Cortex of kidney (tissue), 1 donor: ENCODE measurements at places on chromosomes 3 and 15.

DNA sequence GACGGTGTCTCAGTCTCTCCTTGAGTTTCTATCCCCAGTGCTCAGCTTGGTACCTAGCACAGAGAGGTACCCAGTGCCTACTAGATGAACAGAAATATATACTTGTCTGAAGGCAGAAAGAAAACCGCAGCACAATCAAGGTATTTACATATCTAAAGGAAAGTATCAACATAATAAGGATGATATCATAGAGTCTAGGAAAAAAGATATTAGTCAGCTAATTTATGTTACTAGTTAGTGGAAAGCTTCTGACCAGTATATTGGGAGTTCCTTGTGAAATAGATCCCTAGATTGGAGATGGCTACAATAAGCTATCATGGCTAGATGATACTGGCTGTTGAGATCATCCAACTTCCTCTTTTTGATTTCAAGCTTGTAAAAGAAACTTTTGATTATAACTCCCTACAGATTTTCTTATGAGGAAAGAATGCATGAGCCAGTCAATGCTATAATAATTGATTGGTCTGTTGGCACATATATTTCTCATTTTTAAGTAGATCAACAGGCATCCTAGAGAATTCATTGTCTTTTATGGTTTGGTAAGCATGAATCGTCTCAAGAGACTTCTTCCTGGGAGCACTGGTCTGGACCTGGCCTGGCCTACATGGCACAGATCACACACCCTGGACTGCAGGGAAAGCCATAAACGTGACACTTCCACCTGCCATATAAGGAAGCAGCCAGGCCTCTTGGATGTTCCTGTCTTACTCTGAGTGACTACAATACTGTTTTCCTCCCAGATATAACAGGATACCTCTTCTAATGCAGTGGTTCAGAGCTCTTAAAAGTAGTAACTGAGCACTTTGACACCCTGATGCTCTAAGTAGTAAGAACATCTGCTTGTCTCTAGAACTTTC lies 60.7 kb downstream of the IMPG2 start:
- no peak for DNase-seq

DNA sequence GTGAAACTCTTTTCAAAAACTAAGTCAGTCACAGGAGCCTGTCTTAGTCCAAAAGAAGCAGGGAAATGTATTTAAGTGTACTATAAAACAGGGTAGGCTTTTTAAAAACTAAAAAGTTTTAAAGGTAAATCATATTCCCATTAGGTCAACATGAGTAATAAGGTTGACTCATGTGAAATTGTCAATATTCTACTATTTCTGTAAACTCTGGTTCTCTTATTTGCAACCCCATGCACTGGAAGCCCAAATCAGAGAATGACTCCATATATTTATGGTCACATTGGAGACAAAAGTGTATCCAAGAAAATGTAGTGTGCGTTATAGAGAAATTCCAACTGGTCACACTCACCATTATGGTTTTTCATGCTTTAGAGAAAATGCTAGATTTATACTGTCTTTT lies 600.3 kb upstream of the TGFBR2 start:
- DNase-seq = no peak

- no peak for DNase-seq
Observed at GRCh38 chr15:76341366-76342057, 4.9 kb downstream of the ISL2 start.

DNA sequence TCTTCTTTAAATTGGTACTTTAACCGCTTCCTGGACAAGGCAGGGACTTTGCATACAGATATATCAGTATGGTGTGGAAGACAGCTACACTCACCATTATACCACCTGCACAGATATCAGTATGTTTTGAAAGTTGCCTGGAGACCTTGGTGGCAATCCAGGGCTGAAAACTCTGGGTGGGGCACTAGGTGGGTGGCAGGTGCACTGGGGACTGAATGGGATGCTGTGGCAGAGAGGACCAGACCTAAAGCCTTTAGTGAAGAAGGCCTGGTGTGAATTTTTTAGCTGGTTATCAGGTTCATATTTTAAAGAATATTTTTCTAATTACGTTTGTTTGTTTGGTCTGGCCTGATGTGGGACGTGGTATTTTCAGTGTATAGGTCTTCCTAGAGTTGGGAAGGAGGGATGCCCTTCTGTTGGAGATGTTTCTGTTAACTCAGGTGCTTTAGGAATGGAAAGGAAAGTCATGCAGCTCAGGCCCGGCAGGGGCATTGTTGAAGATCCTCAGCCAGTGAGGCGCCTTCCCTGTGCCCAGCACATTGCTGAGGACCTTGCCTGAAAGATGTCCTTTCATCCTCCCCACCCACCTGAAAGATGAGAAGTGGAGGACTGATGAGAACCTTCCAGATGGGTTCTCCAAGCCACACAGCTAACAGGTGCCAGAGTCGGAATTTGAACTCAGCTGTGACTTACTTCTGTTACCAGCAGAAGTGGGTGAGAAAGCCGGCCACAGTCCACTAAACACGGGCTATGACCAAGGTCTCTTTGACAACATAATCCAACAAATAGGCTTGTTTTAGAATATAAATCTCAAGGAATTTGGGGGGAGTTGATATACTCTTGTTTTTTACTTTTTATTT lies 77.3 kb downstream of the APBA2 start:
- DNase-seq = no peak

DNA sequence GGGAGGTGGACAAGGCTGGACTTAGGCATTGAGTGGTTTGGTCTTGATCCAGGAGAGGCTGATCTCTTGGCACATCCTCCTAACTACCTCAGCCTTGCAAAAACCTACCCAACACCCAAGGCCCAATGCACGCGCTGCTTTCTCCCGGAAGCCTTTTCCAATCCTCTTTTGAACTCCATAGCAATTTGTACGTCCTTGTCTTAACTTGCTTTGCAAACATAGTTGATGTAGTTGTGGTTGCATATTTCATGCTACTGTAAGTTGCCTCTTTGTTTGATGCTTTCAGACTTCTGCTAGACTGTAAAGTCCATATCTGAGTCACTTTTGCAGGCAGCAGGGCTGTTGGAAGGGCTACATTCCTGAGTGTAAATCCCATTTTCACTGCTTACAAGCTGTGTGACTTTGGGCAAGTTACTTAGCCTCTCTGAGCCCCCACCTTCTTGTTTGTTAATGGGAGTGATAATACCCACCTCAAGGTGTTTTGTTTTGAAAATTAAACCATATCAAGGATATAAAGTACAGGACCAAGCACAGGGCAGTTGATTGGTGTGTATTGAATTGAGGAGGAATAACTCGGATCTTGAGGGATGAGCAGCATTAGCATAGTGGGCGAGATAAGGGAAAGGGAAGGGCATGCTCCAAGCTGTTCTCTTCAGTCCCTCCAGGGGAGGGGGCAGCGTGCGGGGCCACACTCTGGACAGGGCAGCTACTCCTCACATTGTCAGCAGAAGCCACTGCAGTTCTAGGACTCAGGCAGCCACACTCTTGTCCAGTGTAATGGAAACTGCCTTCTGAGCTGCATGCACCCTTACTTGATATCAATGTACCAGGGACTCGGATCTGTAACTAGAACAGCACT lies 28.8 kb downstream of the SIAH2 start:
- DNase-seq = no peak

GRCh38 chr3:129341331-129342141 lies 62.9 kb downstream of the HMCES start:
- DNase-seq = no peak

GRCh38 chr15:81497238-81497637 lies 123.2 kb upstream of the TMC3 start:
- DNase-seq = no peak

GRCh38 chr15:66756295-66756694 lies 54.3 kb downstream of the SMAD6 start:
- DNase-seq = no peak

GRCh38 chr3:107817076-107817475 lies 273.8 kb downstream of the CD47 start:
- DNase-seq = no peak

GRCh38 chr15:31285772-31286261 lies 40.8 kb upstream of the KLF13 start:
- DNase-seq = no peak

GRCh38 chr15:75843678-75844581 lies 683 bp downstream of the UBE2Q2 start:
- no peak for DNase-seq

- no peak for DNase-seq
Observed at GRCh38 chr3:113659101-113659541, 37.3 kb downstream of the USF3 start.

GRCh38 chr3:133803469-133803868 lies 2.1 kb upstream of the SRPRB start:
- DNase-seq = no peak

DNA sequence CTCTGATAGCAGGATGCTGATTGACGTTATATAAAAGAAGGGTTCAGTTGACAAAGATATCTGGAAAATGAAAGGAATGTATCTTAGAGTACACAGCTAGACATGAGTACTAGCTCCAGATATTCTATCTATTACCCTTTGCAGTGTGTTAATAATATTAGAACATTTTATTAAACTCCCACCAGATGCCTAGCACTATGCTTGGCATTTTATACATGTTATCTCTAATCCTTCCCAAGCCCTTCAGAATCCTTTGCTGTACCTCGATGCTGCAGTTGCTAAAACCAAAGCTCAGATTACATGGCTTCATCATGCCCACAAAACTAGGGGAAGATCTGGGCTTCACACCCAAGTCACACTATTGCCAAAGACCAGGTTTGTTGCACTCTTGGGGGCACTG lies 350.1 kb upstream of the AZI2 start:
- no peak for DNase-seq

GRCh38 chr3:10432156-10432845 lies 73.1 kb downstream of the ATP2B2 start:
- no peak for DNase-seq

DNA sequence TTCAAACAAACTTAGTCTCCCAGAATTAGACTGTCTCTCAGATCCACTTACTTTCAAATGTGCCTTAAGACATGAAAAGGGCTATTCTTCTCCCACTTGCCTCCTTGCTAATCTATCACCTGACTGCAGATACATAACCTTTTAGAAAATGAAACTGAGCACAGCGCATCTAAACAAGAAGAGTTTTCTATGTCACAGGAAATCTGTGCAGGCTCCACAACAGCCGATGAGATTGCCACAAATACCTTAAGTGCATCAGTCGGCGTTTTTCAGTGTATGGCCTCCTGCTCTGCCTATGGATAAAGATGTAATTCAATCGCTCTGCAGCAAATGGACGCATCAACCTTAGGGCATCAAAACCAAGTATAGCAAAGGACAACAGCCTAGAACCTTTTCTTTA lies 544.2 kb downstream of the FOXP1 start:
- no peak for DNase-seq

DNA sequence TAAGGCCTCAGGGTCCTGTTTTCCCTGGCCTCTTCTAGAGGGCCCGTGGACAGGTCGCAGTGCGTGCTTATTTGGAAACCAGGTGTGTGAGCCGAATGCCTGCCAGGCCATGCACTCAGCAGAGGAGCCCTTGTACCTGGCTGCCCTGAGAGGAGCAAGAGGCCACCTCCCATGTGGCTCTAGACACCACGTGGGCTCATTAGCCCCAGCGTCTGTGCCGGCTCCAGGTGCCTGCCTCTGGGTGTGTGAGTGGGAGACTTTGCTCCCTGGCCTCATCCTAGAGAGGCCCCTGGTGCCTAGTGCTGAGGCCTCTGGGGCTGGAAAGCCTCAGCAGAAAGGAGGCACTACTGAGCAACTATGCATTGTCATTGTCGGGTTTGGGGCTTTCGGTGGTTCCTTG lies 50.4 kb downstream of the KLF13 start:
- DNase-seq = no peak

GRCh38 chr15:47364230-47365141 lies 352.8 kb upstream of the SEMA6D start:
- DNase-seq = no peak

DNA sequence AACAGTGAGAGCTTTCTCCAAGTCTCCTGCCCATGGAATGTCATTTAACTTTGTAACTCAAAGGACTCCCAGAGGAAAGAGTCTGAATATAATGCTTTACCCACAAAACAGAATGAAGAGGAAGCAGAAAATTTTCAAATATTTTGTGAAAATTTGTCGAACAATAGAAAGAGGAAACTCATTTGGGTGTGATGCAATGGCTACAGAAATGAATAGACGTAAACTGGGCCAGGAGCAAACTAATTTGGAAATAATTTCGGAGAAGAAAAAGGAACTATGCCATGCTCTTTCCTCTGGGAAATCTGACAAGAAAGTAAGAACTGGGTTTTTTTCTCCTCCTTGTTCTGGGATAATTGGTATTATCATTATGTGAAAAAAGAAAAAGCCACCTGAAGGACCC lies 11.2 kb upstream of the SUMF1 start:
- DNase-seq = no peak

- no peak for DNase-seq
Observed at GRCh38 chr3:11363715-11364114, 91.5 kb downstream of the ATG7 start.

DNA sequence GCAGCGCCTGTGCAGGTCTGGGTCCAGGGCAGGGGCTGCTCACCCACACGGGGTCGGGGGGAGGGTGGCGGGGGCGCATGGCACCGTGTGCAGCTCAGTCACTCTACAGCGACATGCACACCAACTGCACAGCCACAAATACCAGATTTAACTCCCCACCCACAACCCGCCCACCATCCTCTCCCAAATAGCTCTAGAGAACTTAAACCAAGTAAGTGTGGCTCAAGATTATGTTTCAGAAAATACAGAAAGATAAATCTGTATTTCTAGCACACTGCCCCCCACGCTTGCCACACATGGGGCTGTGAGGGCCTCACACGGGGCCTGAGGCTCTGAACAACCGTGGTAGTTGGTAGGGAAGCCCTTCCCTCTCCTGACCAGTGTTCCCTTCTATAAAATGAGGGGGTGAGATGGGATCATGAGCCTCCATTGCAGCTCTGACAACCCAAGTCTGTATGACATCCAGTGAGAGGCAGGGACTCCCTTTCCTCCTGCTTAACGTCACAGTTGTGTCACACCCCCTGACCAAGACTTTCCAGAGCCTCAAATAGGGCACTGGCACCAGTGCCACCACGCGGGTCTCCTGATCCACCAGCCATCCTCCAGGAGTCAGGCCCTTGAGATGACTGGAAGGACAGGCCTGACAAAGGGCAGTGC lies 23.1 kb downstream of the POC1A start:
- DNase-seq = no peak

DNA sequence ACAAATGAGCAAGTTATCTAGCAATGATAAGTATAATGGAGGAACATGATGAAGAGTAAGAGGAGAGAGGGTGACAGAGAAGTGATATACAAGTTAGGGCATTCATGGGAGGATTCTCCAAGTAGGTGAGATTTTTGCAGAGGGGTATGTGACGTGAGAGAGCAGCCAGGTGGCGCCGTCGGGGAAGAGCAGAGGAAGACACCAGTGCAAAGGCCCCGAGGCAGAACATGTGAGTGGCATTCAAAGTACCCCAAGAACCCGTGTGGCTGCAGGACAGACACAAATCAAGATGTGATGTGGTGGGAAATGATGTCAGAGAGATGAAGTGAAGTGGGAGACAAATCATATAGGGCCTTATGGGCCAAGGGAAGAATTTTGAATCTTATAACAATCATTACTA lies 81.8 kb upstream of the GRM7 start:
- no peak for DNase-seq

GRCh38 chr3:37921025-37921424 lies 59.3 kb downstream of the CTDSPL start:
- no peak for DNase-seq
